Choroid plexus epithelial cell (primary cell): ENCODE measurements at places on chromosomes 12 and 14.

- DNase-seq: no peak
These were observed 28.5 kb downstream of the DAAM1 start for GRCh38 chr14:59217011-59217410.

GRCh38 chr14:92595267-92595666, 81.7 kb downstream of the RIN3 start:
- DNase-seq: no peak

DNA sequence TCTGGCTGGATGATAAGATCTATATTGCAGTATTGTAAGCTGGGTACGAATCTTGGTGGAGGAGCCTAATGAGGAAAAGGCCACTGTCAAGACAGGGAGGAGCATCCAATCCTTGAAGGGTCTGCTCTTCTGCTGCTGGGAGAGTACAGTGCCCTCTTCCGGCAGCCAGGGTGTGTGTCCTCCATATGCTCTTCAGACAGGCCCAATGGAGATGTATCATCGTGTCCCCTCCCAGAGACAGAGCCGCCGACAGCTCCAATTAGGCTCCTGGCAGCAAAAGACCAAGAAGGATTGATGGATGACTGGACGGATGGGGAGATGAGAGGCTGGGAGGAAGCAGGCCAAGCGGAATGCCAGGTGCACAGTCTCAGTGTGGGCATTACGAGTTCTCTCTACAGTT, 51.6 kb upstream of the PIWIL1 start:
- no peak for DNase-seq

DNA sequence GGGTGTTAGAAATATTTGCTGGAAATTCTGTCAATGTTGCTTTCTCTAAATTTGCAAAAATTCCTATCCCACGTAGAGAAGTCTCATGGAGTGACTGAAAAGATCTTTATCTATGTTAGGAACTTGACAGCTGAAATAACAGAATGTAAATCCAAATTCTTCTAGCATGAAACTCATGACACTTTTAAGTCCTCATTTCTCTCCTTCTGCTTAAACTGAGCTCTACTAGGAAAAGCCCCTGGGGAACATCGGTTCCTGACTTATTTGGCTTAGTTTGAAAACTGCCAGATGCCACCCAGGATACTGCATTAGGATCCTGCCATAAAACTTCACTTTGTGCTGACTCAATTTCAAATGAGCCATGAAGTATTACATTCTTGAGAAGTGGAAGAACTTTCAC, 426.0 kb downstream of the GALC start:
- no peak for DNase-seq

DNA sequence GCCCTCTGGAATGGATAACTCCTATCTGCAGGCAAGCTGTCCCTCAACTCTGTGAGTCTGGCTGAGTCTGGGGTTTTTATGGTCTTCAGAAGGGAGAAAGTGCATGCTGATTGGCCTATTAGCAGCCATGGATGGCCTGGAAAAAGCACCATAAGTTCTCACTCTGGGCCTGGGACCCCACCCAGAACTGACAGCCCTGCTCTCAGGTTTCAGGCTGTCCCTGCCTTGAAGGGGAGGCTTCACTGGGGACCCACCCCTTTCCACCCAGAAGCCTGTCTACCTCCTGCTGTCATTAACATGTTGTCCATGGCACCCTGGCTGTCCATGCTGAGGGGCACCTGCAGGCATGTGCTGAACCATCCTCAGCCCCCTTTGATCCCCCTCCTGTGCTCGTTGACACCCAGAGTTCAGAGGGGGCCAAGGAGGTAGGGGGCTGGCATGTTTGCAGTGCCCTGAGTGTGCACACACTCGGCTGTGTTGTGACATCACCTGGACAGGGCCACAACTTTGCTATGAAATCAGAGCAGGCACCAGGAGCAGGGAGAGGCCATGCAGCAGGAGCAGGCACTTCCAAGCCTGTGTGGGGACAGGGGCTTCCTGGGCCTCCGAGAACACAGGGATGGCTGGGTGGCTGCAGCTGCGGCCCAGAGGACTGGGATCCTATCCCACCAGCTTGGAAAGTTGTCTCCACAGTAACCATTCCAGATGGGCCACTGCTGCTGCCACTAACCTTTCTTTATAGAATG, 84.7 kb downstream of the ACSS3 start:
- no peak for DNase-seq

DNA sequence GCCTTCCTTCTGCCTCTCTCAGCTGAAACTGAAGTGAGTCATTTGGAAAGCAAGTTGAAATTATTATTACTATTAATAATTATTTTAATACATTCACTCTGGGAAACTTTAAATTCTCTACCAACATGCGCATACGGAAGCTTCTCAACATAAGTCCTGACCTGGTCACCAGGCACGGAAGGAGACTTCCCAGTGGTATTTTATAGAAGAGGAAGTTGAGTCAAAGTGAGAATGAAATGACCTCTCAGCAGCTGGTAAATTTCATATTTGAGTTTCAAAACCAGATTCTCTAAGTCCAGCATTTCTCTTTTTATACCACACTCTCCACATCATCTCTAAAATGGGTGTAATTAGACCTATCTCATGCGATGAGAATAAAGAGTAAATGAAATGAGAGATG, 747.4 kb downstream of the VRK1 start:
- no peak for DNase-seq

DNA sequence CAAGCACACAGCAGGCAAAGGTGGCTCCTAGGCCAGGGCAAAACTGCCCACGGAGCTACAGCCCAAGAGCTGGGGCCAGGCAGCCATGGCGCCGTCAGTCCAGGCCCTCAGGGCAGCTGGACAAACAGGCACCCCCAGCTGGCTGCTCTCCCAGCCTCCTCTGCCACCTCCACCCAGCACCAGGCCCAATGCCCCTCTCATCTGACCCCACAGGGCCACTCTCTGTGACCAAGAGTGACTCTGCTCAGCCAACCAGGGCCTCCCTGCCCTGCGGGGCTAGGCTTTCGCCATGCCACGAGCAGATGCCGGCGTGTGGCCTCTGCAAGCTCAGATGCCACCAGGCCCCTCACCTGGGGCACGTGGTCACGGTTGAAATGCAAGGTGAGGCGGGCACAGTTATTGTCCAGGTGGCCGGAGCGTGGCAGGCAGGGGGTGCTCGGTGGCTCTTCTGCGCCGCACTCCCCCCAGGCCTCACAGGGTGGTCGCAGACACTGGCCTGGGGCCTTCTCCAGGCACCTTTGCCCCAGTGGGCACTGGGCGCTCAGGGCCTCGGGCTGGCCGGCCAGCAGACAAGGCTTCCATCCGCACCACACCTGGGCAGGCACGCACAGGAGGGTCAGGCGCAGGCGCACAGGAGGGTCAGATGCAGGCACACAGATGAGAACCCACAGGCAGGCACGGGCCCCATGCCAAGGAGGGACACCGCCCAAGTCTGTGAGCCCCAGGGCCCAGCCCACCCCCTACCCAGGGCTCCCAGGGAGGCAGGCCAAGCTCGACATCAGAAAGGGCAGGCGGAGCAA, 23.0 kb downstream of the JAG2 start:
- no peak for DNase-seq

GRCh38 chr14:96852823-96853422, 55.7 kb downstream of the VRK1 start:
- peak; percentile 86 for DNase-seq

DNA sequence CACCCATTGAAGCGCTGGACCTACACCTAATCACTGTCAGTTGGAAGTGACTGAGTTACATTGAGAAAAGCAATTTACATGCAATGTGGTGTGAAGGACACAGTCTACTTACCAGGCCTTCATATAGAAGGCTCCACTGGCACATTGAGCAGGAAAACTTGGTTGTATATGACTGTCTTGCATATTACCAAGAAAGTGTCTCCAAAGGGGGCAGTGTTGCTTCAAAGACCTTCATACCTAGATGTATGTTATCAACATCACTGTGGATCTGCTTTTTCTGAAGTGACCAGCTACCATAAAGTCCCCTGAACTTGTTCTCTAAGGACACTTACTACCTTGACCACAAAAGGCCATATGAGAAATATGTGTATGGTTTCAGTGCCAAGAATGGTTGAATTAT, 64.1 kb downstream of the NELL2 start:
- DNase-seq: no peak

DNA sequence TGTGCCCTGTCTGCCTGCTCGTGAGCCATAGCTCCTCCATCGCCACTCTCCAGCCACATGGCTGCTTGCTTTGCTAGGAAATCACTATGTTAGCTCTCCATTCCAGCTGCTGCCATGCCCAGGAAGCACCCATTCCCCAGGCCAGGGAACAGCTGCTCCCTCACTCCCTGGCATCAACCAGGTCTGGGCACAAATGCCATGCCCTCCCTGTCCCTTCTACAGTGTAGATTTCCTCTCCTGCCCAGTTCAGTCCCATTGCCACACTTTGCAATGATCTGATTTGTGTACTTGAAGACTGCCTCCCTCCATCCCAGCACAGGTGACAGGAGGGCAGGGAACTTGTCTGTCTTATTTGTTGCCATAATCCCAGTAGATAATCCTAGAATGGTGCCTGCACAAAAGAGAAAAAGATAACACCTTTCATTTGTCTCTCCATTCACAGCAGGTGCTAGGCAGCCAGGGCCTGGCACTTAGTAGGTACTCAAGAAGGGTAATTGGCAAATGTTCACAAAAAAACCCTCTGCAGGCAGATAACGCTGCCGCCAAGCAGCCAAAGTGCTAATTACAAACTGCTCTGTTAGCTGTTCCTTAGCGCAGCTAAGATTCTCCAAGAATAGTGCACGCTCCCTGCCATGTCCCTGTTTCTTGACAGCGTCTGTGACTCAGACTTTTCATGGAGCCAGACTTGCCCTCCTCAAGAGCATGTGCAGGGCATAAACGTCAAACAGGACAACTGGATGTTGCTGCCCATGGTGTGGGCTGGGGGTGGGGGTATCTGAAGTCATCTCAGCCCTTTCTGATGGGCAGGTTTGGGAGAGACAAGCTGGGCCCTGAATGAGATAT, 69.1 kb downstream of the ARL6IP4 start:
- peak; percentile 16 for DNase-seq

DNA sequence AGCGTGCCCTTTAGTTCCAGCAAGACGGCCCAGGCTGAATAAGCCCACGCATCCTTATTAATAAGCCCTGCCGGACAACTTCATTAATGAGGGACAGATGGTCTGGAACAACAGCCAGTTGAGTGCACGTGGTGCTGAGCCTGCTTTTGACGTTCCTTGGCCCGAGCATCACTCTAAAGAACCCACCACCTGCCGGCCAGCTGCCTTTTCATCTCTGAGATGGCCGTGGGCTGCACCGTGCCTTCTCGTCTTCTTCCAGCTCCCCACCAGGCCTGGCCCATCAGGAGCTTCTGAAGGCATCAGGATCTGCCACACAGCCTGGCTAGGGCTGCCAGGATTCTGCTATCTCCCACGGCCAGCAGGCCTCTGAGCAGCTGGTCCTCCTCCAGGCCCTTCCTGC, 80.0 kb downstream of the AACS start:
- no peak for DNase-seq

GRCh38 chr12:74449872-74450271, 87.8 kb upstream of the ATXN7L3B start:
- peak; percentile 34 for DNase-seq

DNA sequence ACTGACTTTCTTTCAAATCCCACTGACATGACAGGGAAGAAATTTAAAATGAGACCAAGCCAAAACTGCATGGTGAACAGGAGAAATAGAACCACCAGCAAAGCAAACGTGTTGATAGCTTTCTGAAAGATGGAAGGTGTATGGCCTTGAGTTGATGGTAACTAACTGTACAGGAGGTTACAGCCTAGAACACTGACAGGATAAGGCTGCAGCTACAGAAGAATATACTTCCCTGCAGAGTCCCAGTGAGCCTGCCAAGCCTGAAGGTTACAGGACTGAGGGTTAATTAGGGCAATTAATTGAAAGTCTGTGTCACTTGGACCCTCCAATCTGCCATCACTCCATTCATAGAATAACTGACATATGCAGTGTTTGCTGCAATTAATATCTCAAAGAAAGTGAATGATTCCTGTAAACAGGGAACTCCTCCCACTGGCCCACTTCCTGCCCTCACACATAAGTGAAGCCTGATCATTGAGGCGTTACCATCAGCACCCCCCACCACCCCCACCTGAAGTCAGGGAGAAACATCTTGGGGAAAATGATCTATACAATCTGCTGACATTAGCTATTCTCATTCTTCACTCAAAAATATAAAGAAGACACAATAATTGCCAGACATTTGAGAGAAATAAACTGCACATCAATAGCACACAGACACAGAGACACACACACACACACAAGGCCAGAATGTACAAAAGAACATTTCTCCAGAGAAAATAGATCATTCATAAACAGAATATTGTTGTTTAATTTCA, 73.4 kb downstream of the GTF2A1 start:
- DNase-seq: no peak

GRCh38 chr12:10717410-10717809, 5.7 kb downstream of the YBX3 start:
- peak; percentile 68 for DNase-seq

DNA sequence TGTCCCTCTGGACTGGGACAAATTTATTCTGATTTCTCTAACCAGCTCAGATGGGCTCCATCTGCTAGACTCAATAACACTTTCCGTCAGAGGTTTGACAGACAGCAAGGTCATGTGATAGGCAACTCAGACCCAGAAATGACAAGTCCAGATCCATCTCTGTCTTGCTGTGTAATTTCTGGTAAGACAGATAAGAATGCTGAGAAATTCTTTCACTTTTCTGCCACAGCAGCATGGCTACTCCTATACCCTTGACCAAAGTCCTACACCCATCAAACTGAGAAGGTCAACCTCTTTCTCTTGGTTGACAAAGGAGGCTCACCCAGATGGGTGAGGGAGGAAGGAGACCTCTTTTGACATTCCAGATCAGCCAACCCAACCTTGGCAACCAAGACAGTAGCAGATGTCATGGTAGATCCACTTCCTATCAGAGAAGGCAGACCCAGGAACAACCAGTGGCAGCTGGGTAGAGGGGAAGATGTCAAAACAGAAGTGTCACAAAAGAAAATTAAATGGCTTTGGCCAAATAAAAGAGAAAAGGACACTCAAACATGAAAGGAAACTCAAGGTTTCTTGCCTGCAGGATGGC, 36.9 kb upstream of the PRKAB1 start:
- no peak for DNase-seq

- DNase-seq: no peak
These were observed 2.3 kb downstream of the CLEC2B start for GRCh38 chr12:9866860-9867269.

DNA sequence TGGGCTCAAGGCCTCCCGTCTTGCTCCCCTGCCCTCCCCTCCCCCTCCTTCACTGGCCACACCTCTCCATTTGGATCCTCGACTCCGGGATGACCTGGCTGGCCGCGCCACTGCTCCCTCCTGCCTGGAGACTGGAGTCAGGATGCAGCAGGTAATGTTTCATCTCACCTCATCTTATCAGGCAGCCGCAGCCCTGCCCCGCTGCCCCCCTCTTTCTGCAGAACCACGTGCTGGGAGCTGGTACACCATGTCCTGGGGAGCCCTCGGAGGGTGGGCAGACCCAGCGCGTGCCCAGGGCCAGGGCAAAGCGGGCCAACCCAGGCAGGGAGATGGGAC, 31.1 kb downstream of the BEGAIN start:
- DNase-seq: no peak
